ENCODE measurements at places on chromosomes 7 and 10. TPM values are rescaled to one million over a fixed set of nuclear protein-coding genes. Genes with fewer than 3 reads are reported as not detected.

PLEKHA1 gene
- polyA plus RNA-seq: 34.1 TPM

CCDC172 gene
- not detected for polyA plus RNA-seq

PNLIP gene
- polyA plus RNA-seq: 0.50 TPM

CDC14C gene
- polyA plus RNA-seq: not detected

NKX1-2 gene
- polyA plus RNA-seq: not detected

All from muscle of back (tissue), 13 donors.